ENCODE measurements at places on chromosomes 11 and 22.

DNA sequence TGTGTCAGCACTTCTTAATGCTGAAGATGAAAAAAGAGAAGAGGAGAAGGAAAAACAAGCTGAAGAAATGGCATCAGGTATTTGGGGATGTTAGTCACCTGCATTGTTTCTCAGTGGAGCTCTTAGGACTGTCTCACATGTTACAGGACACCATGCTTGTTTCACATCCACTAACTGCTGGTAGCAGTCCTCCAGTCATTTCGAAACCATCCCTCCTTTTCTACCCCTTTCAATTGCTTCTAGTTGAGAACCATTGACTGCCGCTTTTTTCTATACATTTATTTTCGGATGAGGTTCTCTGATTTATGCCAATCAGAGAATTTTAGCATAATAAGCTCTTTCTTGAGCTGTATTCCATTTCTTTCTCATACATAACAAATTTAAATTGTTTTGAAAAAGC is 21.5 kb downstream of the BIRC2 start:
- DNase-seq: no peak

- no peak for DNase-seq
These were observed 11.1 kb downstream of the C11orf86 start for GRCh38 chr11:66986178-66986545.

DNA sequence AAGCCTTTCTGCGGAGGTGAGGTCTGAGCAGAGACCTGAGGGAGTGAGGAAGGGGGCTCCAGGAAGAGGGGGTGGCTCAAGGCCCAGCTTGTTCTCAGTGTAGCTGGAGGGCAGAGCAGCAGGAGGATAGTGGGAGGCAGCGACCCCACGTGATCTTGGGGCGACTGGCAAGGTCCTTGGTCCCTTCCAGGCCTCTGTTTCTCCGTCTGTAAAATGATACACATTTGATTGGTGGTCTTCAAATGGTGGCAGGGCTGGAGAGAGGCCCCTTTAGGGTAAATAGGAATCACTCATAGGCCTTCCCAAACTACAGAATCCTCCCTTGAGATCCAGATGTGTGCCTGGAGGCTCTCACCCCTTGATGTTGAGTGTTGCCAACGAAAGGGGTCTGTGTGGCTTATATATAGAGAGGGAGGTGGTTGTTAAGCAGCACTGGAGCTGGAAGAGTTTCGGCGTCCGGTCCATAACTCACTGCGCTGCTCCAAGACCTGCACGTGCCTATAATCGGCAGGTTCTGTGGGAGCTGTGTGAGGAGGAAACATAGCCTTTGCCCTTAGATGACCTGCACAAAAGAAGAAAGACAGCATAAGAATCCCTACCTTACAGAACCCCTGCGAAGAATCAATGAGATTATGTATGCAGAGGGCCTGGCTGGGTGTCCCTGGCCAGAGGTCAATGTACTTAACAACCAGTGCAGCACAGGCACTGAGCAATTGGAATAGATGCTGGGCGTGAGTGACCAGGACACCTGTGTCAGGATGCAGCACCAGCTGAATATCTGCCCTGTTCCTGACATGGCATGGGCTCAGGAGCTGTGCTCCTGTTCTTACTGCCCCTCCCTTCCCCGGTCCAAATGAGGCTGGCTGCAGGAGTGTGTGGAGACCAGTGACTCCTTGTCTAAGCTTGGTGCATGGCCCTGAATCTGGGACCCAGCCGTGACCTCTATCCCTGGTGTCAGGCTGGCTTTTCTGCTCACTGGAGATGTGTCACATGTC is 28.7 kb downstream of the OTOG start:
- DNase-seq: no peak

DNA sequence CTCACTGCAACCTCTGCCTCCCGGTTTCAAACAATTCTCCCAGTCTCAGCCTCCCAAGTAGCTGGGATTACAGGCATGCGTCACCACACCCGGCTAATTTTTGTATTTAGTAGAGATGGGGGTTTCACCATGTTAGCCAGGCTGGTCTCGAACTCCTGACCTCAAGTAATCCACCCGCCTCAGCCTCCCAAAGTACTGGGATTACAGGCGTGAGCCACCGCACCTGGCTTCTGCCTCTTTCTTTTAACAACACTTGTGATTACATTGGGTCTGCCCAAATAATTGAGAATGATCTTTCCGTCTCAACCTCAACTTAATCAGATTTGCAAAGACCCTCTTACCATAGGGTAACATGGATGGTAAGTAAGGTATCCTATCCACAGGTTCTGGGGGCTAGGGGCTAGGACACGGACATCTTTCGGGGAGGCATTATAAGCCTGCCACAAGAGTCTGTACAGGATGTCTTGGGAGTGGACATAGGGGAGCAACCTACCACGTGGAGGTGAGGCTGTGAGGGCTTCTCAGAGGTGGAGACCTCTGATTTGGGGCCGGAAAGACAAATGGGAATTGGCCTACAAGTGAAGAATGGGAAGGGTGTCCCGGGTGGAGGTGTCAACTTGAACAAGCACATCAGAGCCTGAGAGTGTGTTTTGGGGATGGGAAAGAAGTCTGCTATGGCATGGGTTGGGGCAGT is 2.7 kb upstream of the CBX6 start:
- no peak for DNase-seq

- DNase-seq: no peak
These were observed 12.2 kb upstream of the DCHS1 start for GRCh38 chr11:6667733-6668374.

DNA sequence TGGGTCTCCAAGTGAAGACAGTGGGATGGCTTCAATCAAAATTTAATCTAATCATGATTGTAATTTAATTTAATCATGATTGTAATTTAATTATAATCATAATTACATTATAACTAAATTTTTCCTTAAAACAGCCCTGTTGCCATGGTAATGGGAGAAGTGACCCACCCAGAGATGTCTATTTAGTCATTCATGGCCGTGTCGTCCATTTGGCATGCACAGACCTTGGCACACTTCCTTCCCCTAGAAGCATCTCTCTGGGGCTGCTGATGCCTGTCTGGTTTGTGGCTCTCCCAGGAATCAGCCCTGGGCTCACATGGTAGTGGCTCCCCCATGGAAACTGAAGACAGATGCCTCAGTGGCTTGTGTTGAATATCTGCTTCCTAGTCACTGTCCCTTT is 27.0 kb downstream of the P4HA3 start:
- peak; percentile 16 for DNase-seq

DNA sequence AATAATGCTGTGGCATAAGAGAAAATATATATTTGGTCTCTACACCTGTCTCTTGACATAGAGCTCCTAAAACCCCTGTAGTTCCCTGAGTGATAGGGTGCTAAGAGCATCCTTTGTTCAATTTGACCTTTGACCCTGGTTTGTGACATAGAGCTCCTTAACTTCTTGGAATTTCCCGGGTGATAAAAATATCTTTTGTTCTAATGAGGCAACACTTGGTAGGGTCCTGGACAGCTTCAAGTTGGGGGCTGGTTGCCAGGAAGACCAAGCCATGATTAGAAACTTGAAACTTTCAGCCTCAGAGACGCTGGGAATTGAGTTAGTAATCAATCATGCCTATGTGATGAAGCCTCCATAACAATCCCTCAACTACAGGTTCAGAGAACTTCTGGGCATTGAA is 105.4 kb downstream of the CASP12 start:
- DNase-seq: no peak

- no peak for DNase-seq
These were observed 539.9 kb upstream of the CCDC90B start for GRCh38 chr11:83826078-83826477.

- no peak for DNase-seq
These were observed 127.5 kb downstream of the SIK3 start for GRCh38 chr11:116970485-116971292.

DNA sequence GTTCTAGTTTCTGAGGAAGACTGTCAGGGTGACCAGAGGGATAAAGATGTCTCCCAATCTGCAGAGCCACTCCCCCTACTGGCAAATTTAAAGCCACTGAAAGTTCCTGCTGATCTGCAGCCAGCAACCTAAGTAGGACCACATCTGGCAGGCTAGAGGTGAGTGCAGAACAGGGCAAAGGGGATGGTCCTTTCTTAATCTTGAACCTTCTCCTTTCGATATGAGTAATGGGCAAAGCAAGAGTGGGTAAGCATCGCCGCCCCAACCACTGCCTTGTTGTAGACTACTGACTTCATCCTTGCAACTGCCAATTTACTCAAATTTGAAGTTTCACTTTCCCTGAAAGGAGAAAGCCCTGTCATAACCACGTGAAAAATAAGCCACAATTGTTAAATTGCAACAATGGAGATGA is 30.7 kb downstream of the SCUBE2 start:
- no peak for DNase-seq

DNA sequence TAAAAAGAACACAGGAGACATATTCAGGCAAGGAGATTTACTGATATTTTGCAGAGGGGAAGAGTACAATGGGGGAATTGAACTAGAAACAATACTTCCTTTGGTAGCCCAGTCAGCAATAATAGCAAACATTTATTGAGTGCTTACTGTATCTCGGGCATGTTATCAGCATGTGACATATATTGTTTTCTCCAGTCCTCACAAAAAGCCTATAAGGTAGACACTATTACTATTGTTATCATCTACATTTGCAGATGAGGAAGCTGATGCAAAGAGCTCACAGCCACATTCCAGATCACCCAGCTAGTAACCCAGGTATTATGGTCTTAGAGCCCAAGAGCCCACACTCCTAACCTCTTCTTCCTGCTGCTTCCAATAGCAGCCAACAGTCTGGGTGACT is 27.9 kb downstream of the NAV2 start:
- no peak for DNase-seq

- DNase-seq: no peak
These were observed 313.5 kb downstream of the BLID start for GRCh38 chr11:121802542-121802941.

DNA sequence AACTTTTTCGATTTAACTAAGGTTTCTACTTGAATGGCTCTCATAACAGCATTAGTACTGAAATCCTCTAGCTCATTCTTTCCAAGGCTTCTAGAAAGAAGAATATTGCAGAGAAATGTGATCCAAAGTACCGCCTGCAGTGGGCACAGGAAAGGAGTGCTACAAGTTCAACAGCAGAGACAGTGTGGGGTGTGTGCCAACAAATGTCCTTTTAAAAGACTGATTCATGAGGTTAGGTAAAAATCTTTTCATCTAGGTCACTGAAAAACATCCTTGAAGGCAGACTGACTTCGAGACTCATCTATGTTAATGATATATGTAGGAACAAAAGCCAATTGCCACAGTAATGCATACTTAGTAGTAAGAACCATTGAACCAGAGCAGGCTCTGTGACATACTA is 349.1 kb upstream of the PITPNB start:
- DNase-seq: no peak

DNA sequence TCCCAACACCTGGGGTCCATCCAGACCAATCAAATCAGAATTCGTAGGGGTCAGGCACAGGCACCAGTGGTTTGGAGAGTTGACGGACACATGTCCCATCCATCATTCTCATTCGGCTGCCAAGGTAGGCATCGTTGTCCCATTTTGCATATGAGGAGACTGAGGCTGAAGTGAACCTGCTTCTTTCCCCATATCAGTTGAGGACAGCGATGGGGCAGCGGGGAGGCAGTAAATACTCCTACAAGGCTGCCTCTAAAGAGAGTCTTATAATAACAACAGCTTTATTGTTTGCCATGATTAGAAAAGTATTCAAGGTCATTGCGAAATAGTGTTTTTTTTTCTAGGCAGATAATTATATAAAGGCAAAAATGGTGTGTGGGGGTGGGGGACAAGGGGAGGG is 1.6 kb upstream of the BEST1 start:
- no peak for DNase-seq

GRCh38 chr11:8459711-8460399 is 134.2 kb downstream of the STK33 start:
- DNase-seq: no peak

- peak; percentile 75 for DNase-seq
These were observed 36.1 kb downstream of the LIMK2 start for GRCh38 chr22:31248138-31248745.

DNA sequence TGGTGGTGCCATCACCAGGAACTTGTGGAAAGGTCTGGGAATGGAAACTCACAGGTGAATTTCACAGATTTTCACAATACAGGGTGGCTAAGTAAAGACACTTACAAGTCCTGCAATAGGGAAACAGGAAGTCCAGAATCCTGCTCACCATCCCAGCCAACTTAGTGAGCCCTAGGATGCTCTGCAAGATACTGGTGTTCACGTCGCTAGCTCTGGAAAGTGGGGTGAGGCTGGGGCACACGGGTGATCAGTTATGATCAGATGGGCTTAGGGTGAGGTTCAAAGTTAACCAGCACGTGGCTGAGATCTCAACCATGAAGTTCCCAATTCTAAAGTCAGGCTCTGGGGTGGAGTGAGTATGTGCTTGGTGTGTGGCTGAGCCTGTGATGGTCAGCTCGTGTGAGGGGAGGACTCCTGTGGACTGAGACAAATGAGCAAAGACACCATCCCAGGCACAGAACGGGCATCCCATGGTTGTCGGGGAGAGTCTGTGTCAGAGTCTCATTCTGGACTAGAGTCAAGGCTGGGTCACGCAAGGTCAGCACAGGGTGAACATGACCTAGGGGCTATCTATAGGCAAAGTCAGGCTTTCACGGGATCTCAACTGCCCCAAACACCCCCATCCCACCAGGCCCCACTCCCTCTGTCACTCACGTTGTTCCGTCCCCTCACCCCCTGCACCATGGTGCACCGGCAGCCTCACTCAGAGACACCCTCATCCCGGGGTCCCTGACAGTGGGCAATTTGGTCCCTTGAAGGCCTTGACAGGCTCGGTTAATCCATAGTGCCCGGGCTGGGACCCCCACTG is 23.9 kb downstream of the IGLL5 start:
- no peak for DNase-seq

GRCh38 chr11:64960719-64961118 is 11.2 kb downstream of the MAJIN start:
- no peak for DNase-seq

- DNase-seq: no peak
These were observed 37.2 kb upstream of the NAV2 start for GRCh38 chr11:19675397-19675796.

- DNase-seq: no peak
These were observed 249.0 kb downstream of the ST3GAL4 start for GRCh38 chr11:126604461-126604860.

GRCh38 chr11:31484497-31484896 is 24.9 kb downstream of the IMMP1L start:
- no peak for DNase-seq

DNA sequence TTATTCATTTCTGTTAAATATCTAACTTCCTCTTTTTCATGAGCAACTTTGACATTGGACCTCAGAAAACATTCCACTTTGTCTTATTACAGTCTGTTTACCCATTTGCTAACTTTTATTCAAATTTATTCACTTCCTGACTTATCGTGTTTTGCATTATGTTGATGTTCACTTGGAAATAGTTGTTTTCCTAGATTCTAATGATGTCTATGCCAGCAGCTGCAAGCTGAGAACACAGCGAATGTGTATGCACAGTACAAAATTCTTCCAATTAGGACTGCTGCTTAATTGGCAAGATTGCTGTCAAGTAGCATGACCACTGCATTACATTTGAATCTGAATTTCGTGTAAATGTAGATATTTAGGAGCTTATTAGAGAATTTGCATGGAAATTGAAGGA is 61.5 kb upstream of the GRIA4 start:
- DNase-seq: no peak

- no peak for DNase-seq
These were observed 724.5 kb downstream of the FAM181B start for GRCh38 chr11:82009133-82009532.

All from T1000 (cell line).